ENCODE measurements at places on chromosomes 3 and 15.

DNA sequence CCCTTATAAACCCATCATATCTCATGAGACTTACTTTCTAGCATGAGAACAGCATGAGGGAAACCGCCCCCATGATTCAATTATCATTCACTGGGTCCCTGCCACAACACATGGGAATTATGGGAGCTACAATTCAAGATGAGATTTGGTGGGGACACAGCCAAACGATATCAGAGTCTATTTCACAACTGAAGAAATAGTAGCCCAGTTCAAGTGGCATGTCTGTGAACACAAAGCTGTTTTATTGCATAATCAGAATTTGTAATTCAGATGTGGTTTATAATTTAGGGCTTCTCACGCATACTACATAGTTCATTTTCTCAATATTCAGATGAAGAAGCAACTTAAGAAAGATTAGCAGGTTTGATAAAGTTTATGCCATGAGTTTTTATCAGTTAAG is 1188.0 kb upstream of the ALCAM start:
- H3K4me1 ChIP-seq, result no peaks in the 10 kb centered on the region
- H3K4me3 ChIP-seq, result no peak overlapping the region
- no peaks in the 10 kb centered on the region for H3K27me3 ChIP-seq
- H3K36me3 ChIP-seq, result no peaks in the 10 kb centered on the region
- H3K27ac ChIP-seq, result no peak overlapping the region

GRCh38 chr3:46719044-46719565 is 1.4 kb upstream of the PRSS50 start:
- no peak overlapping the region for H3K27ac ChIP-seq
- H3K4me3 ChIP-seq, result no peak overlapping the region
- no peaks in the 10 kb centered on the region for H3K36me3 ChIP-seq
- H3K4me1 ChIP-seq, result no peaks in the 10 kb centered on the region
- no peaks in the 10 kb centered on the region for H3K27me3 ChIP-seq
- DNase-seq, result no peak

GRCh38 chr3:81823882-81824395 is 62.5 kb upstream of the GBE1 start:
- peak overlapping the region; percentile 37 for H3K4me3 ChIP-seq
- peak overlapping the region; percentile 54 for H3K27ac ChIP-seq
- no peak for DNase-seq
- no peaks in the 10 kb centered on the region for H3K4me1 ChIP-seq

DNA sequence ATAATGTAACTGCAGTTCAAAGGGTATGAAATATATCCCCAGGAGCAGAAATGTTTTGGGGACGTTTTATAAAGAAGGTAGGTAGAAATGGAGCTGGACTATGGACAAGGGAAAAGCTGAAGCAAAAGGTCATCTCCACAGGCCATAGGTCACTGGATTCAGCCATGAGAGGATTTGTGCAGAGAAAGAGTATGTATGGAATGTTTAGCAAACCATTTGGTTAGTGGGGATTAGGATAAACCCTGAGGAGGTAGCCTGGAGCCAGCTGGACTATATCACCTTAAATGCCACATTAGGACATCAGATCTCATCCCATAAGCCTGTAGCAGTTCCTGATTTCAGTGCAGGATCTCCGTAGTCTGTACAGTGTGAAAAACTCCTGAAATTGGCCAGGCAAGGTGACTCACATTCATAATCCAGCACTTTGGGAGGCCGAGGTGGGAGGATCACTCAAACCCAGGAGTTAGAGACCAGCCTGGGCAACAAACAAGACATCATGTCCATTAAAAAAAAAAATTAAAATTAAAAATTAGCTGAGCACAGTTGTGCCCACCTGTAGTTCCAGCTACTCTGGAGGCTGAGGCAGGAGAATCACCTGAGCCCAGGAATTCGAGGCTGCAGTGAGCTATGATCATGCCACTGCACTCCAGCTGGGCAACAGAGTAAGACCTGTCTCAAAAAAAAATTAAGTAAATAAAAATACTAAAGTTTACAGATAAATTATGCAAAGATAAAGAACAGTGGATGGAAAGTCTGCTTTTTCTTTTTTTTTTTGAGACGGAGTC is 4.7 kb downstream of the IP6K1 start:
- no peaks in the 10 kb centered on the region for H3K4me1 ChIP-seq
- H3K27me3 ChIP-seq, result no peaks in the 10 kb centered on the region
- H3K4me3 ChIP-seq, result no peak overlapping the region
- H3K27ac ChIP-seq, result no peak overlapping the region
- no peaks in the 10 kb centered on the region for H3K36me3 ChIP-seq
- no peak for DNase-seq

GRCh38 chr3:69250014-69250413 is 127.6 kb upstream of the LMOD3 start:
- H3K27ac ChIP-seq, result peak overlapping the region; percentile 66
- H3K27me3 ChIP-seq, result no peaks in the 10 kb centered on the region
- H3K4me3 ChIP-seq, result peak overlapping the region; percentile 46
- no peaks in the 10 kb centered on the region for H3K36me3 ChIP-seq
- peaks cover 33% of the 10 kb centered on the region for H3K4me1 ChIP-seq

GRCh38 chr3:179133575-179133974 is 14.6 kb upstream of the PIK3CA start:
- no peak overlapping the region for H3K27ac ChIP-seq
- H3K4me3 ChIP-seq, result no peak overlapping the region
- H3K36me3 ChIP-seq, result no peaks in the 10 kb centered on the region

- H3K4me3 ChIP-seq, result no peak overlapping the region
- H3K4me1 ChIP-seq, result no peaks in the 10 kb centered on the region
- H3K27me3 ChIP-seq, result no peaks in the 10 kb centered on the region
- no peaks in the 10 kb centered on the region for H3K36me3 ChIP-seq
Measured at GRCh38 chr3:29140666-29141065, 140.2 kb upstream of the RBMS3 start.

DNA sequence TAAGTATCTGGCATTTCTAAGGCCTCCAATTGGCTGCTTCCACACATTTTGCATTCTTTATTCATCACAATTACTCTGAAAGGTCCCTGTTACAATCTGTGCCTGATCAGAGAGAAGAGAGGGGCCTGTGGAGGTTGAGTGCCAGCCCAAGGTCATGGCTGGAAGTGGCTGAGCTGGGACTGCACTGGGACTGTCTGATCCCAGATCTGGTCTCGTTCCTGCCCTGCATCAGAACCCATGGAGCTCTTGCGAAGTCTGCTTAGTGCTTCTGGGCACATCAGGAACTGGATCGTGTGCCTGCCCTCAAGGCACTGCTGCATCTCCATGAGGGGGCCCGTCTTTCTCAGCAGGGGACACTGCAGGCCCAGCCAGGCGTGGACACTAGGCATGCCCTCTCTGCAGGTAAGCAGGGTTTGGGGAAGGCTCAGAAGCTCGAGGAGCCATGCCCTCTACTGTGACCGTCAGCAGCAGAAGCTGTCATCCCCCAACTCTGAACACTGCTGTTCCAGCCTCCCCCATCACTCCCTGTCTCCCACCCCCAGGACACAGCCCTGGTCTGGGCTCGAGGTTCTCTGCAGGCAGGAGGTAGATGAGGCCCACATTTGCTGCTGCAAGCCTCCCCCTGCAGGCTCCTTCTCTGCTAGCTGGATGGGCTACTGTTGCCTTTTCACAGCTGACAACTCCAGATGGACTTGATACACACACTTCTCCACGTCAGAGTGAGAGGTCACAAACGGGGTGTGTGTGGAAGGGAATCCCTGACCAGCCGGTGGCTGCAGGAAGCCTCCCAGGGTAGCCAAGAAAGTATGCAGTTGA is 96.5 kb upstream of the PRR23E start:
- no peaks in the 10 kb centered on the region for H3K4me1 ChIP-seq
- H3K27ac ChIP-seq, result no peak overlapping the region
- no peaks in the 10 kb centered on the region for H3K27me3 ChIP-seq
- H3K36me3 ChIP-seq, result no peaks in the 10 kb centered on the region
- H3K4me3 ChIP-seq, result no peak overlapping the region
- no peak for DNase-seq

DNA sequence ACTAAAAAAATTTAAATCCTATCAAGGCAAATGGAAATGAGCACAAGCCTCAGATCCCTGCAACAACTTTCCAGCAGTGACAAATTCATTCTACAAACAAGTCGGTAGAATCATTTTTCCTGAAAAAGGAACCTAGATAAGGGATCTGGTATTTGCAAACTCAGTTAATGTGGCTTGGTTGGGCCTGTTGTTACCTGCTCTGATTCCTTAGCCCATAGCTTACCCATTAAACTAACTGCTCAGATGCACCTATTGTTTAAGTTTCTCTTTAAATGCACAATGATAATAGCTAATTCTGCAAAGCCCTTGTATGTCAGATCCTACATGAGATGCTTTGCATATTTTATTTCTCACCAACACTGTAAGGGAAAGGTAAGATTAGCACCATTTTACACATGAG is 377.4 kb upstream of the RGMA start:
- no peak overlapping the region for H3K27ac ChIP-seq
- H3K36me3 ChIP-seq, result no peaks in the 10 kb centered on the region
- no peak for DNase-seq

DNA sequence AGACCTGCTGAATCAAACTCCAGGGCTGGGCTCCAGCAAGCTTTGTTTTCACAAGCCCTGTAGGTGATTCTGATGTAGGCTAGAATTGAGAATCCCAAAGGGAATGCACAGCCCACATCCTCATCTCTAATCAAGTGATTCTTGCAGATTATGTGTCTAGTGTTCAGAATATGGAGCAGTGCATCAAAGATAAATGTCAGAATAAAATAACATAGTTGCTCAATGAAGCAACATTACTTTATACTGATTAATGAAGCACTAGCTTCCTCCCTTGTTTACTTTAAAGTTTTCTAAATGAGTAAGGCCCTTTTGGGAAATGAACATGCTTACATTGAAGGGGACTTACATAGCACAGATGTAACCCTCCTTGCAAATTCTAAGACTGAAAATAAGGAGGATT is 39.2 kb downstream of the NUP210 start:
- H3K4me1 ChIP-seq, result no peaks in the 10 kb centered on the region
- H3K27me3 ChIP-seq, result no peaks in the 10 kb centered on the region
- no peaks in the 10 kb centered on the region for H3K36me3 ChIP-seq

GRCh38 chr15:76336254-76337058 is at the start of gene ISL2:
Gene ISL2, plus strand, starts transcription at chr15:76336773. Its CDS starts 111 bp downstream, at chr15:76336884.
- peaks cover 29% of the 10 kb centered on the region for H3K4me1 ChIP-seq
- no peak within 1 kb of the TSS for H3K27ac ChIP-seq

- no peaks in the 10 kb centered on the region for H3K27me3 ChIP-seq
- H3K4me1 ChIP-seq, result no peaks in the 10 kb centered on the region
- H3K36me3 ChIP-seq, result peaks cover 5% of the 10 kb centered on the region
- DNase-seq, result no peak
Measured at GRCh38 chr3:160434071-160434470, 15.5 kb downstream of the TRIM59 start.

GRCh38 chr15:65318870-65319356 is 14.4 kb downstream of the RNU5B-1 start:
- H3K4me3 ChIP-seq, result no peak overlapping the region
- H3K27me3 ChIP-seq, result no peaks in the 10 kb centered on the region
- no peaks in the 10 kb centered on the region for H3K4me1 ChIP-seq
- DNase-seq, result peak; percentile 73
- no peaks in the 10 kb centered on the region for H3K36me3 ChIP-seq

GRCh38 chr15:62187910-62188309 is 22.8 kb upstream of the C2CD4B start:
- H3K4me1 ChIP-seq, result no peaks in the 10 kb centered on the region
- H3K27me3 ChIP-seq, result no peaks in the 10 kb centered on the region
- DNase-seq, result no peak
- no peaks in the 10 kb centered on the region for H3K36me3 ChIP-seq
- H3K4me3 ChIP-seq, result no peak overlapping the region
- H3K27ac ChIP-seq, result no peak overlapping the region

GRCh38 chr3:155254445-155254844 is 39.0 kb downstream of the STRIT1 start:
- H3K36me3 ChIP-seq, result no peaks in the 10 kb centered on the region
- DNase-seq, result no peak
- no peak overlapping the region for H3K27ac ChIP-seq
- H3K27me3 ChIP-seq, result no peaks in the 10 kb centered on the region
- H3K4me1 ChIP-seq, result no peaks in the 10 kb centered on the region

DNA sequence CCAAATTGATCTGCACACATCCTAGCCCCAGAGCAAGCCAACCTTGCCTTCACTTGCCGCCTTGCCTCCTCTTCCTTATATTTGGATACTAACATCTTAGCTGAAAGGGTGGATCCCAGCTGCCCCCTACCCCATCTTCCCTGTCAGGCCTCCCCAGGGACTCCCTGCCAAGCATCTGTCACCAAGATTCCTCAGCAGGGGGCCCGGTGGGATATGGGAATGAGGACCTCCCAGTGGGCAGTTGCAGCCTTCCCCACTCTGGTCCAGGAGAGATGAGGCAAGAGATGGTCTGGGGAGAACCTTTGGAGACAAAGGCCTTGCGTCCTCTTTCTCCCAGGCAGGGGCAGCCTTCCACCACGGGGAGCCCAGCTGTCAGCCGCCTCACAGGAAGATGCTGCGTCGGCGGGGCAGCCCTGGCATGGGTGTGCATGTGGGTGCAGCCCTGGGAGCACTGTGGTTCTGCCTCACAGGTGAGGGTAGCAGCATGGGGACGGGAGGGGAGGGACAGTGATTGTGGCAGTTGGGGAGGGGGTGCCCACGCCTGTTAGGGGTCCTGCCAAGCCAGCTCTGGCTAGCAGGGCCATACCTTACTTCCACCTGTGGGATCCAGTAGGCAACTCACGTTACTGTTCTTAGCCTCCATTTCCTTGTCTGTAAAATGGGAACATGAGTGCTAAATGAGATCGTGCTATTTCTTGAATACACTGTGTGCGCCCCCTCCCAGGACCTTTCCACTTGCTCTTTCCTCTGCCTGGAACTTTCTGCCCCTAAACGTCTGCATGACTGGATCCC is 15.3 kb downstream of the CD276 start:
- no peaks in the 10 kb centered on the region for H3K4me1 ChIP-seq
- no peak overlapping the region for H3K4me3 ChIP-seq
- H3K27ac ChIP-seq, result no peak overlapping the region
- DNase-seq, result no peak
- H3K36me3 ChIP-seq, result no peaks in the 10 kb centered on the region

DNA sequence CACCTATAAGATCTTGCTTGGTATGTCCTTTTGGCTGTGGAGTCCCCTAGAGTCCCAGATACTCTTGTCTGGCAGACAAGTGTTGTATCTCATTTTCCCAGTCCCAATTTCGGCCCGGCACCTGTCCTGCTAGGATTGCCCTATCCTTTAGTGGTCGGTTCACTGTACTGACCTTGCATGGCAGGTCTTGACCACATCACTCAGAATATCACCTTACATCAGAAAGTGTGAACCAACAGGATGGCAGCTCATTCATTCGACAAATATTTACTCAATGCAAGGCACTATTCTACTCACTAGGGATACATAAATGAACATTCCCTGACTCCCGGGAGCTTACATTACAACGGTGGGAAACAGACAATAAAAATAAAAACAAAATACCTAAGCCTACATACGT is 5.7 kb upstream of the CCDC80 start:
- no peaks in the 10 kb centered on the region for H3K27me3 ChIP-seq
- H3K27ac ChIP-seq, result no peak overlapping the region
- H3K4me3 ChIP-seq, result no peak overlapping the region
- no peaks in the 10 kb centered on the region for H3K4me1 ChIP-seq
- no peaks in the 10 kb centered on the region for H3K36me3 ChIP-seq
- DNase-seq, result no peak

DNA sequence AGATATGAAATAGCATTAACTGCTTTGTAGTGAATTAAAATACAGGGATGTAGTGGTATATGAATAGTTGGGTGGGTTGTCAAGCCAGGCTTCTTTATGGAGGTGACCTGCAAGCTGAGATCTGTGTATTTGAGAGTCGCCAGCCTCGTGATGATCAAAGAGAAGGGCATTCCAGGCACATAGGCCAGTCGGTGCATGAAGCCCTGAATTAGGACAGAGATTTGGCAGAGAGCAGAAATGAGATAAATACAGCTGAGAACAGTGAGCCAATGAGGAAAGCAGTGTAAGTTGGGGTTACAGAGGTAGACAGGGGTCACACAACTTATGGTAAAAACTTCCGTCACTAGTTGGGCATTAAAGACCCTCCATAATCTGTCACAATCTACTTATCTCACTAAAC is 641.9 kb downstream of the OTOL1 start:
- H3K36me3 ChIP-seq, result no peaks in the 10 kb centered on the region
- no peak overlapping the region for H3K4me3 ChIP-seq
- H3K27ac ChIP-seq, result no peak overlapping the region
- H3K27me3 ChIP-seq, result no peaks in the 10 kb centered on the region
- no peaks in the 10 kb centered on the region for H3K4me1 ChIP-seq
- DNase-seq, result no peak
